ENCODE measurements at places on chromosomes 3 and 15.
A peak's percentile ranks its signal among the peaks of the same experiment; 100 is the strongest.

- DNase-seq = no peak
Measured at GRCh38 chr15:58298879-58299850, 132.6 kb upstream of the LIPC start.

DNA sequence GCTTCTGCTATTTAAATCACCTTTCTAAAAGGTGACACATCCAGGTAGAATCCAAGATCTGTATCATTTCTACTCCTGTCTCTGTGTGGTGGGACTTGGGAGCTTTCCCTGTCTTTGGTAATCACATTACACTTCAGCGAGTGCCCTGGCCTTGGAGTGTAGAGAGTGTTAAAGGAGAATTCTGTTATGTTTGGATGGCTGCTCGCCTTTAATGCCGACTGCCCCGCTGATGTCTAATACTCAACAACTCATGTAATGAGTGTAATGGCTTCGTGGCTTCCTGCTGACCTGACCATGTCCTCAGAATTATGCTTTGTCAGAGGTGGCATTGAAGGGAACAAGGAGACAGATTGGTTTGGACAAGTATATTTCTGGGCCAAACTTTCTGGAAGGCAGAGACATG lies 66.3 kb upstream of the LRTM1 start:
- no peak for DNase-seq

GRCh38 chr3:157180262-157180661 lies 20.3 kb upstream of the CCNL1 start:
- DNase-seq = no peak

GRCh38 chr3:126516936-126517290 lies 660 bp downstream of the UROC1 start:
- no peak for DNase-seq

DNA sequence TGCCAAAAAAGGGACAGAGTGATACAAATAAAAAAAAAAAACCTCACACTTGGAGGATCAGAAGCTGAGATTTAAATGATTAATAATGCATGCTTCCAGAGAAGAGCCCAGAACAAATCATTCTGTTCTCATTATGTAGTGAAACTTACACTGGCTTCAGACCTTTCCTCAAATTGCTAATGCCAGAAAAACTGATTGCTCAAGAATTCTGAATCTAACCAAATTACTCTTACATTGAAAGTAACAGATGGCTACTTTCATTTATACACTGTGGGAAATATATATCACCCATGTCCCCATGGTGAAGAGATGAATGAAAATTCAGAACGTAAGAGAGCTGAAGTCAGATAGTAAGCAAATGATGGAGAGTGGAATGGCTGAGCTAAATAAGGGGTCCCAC lies 85.9 kb upstream of the NSMCE3 start:
- no peak for DNase-seq

DNA sequence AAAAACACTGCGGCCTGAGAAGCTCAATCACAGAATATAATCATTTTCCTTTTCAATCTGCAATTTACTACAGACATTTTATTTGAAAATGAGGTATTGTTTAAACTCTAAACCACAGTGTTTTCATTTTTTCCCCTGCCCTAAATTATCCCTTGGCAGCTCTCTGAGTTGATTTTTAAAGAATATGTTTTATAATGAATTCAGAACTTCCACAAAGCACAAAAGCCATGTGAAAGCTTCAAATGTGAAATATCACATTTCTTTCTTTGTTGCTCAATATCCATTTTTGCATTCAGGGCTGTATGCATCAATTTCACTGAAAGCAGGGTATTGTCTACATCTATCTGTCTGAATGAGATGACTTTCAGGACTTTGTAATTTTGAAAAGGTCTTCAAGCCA lies 813.6 kb upstream of the ALCAM start:
- no peak for DNase-seq

- no peak for DNase-seq
Measured at GRCh38 chr3:150515210-150515609, 31.1 kb downstream of the SERP1 start.

DNA sequence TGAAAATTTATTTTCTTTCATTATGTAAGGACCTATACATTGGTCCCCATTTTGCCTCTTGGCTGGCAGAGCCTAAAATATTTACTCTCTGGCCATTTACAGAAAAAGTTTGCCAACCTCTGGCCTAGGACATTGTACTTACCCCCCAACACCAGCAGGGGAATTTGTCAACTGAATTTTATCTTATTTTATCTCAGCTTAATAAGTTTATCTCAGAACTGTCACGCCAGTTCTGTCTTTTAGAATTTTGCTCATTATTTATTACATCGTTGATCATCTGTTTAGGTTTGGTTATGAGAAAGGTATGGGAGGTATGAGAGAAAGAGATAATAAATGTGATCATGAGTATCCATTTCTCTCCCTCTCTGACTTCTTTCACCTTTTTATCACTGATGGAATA lies 38.3 kb downstream of the CHD2 start:
- DNase-seq = no peak

DNA sequence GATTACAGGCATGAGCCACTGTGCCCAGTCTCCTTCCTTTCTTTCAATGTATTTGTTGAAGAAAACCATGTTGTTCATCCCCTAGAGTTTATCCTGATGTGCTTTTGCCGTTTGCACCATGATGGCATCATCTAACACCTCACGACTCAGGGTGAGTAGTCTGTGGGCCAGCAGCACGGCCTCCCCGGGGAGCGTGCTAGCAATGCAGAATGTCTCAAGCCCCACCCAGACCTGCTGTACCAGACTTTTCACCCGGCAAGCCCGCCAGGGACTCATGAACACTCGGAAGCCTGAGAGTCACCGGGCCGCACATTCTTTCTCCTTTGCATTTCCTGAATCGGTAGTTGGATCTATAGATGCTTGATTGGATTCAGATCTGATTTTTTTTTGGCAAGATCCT lies 64.6 kb downstream of the RPN1 start:
- no peak for DNase-seq

DNA sequence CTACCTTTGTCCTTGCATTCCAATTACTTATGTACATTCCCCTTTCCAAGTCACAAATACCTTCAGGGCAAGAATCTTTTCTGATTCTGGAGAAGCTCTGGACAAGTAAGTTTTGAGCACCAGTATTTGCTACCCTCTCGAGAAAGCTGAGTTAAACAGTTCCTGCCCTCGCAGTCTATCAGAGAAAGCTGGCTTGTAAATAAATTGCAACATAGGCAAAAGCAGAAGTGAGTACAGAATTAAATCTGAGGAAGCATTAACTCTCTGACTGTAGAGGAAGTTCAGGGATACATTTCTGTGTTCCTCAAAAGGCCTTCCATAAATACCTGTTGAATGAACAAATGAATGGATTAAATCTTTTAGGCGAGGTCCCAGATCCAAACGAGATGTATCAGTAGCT lies 1.2 kb downstream of the OSBPL11 start:
- no peak for DNase-seq

- DNase-seq = no peak
Measured at GRCh38 chr15:60264088-60264487, 133.7 kb downstream of the ANXA2 start.

DNA sequence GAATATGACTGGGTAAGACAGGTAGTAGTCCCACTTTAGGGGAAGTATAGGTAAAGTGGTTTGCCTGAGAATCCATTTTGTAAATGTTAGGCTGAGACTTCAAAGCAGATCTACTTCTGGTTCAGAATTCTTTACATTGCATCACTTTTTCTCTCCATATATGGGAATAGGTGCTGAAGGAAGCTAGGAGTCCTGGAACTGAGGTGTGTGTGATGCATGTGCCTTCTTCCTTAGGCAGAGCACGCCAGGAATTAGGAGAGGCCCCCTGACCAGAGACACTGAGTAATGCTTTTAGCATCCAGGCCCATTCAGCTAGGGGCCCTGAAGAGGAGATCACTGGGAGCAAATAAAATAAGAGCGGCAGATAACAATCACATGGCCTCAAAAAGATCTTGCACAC lies 69.2 kb upstream of the DCP1A start:
- DNase-seq = no peak

- no peak for DNase-seq
Measured at GRCh38 chr3:55246033-55246432, 241.1 kb downstream of the WNT5A start.

DNA sequence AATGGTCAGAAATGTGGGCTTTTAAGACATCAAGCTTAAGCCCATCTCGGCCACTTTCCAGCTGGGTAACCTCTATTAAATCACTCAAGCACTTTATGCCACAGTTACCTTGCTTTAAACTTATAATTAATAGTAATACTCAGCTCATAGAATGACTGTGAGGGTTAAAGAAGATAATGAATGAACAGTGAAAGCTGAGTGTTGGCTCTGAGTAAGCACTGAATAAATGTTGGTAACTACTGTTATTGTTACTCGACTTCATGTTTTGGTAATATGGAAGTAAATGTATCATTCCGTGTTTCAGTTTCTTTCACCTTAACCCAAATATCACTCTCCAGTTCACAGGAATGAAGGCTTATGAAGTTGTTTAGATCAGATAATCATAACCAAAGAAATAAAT lies 23.9 kb upstream of the OSTN start:
- DNase-seq = no peak

DNA sequence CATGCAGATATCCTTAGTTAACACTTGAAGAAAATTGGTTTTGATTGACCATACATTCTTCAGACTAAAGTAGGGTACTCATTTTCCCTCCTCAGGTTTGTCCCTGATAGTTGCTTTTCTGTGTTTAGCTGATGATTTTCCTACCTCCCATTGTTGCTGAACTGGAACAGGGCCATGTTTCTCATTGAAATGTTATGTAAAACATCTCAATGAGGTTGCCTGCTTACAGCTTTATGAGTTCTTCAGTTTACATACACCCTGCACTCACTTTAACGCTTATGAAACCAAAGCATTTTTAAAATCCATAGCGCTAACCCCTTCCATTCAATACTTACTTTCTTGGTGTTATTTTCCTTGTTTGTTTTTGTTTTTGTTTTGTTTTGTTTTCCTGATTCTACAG lies 61.9 kb downstream of the HMG20A start:
- DNase-seq = no peak

DNA sequence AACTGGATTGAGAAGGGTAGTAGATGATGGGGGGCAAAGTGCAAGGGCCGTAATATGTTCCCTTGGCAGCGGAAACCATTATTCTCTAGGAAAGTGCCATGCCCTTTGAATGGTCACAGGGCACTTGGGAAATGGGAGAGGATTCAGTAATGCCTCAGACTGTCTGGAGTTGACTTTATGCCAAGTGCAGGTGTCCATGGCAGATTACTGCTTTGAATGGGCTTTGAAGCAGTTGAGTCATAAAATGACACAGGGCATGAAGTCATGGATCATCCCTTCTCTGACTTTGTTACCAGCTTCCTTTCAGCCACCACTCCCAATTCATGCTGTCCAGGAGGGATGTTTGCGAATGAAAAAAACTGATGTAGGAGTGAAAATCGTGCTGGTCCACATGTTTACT lies 20.1 kb downstream of the AADACL2 start:
- no peak for DNase-seq

GRCh38 chr15:58227706-58228543 lies 89.7 kb downstream of the AQP9 start:
- peak; percentile 30 for DNase-seq

- no peak for DNase-seq
Measured at GRCh38 chr3:115186351-115187148, 39.5 kb upstream of the ZBTB20 start.

GRCh38 chr3:38967693-38967989 lies 84.1 kb downstream of the SCN11A start:
- DNase-seq = no peak

Data from nucleus accumbens (tissue), 56 donors.